Aorta (tissue), 5 donors: ENCODE measurements at places on chromosomes 7 and 10. TPM values are rescaled to one million over a fixed set of nuclear protein-coding genes. Genes with fewer than 3 reads are reported as not detected.

The DKK1 gene
- total RNA-seq: 2.4 TPM

The RBM28 gene
- 41.5 TPM for total RNA-seq

The TAS2R5 gene
- total RNA-seq: 5.0 TPM

The FAM237B gene
- total RNA-seq: not detected

The SAP25 gene
- 2.1 TPM for total RNA-seq

The POLR2J gene
- 29.6 TPM for total RNA-seq

The GRM8 gene
- total RNA-seq: not detected

The COBL gene
- total RNA-seq: 1.5 TPM

The SSC4D gene
- 0.58 TPM for total RNA-seq

The NKX6-2 gene
- not detected for total RNA-seq

The HOXA13 gene
- total RNA-seq: not detected

- no peaks in the 10 kb centered on the region for H3K4me1 ChIP-seq
- no peaks in the 10 kb centered on the region for H3K36me3 ChIP-seq
- H3K27ac ChIP-seq: no peak overlapping the region
- H3K27me3 ChIP-seq: no peaks in the 10 kb centered on the region
Measured at GRCh38 chr10:92697663-92698511, 8.1 kb downstream of the HHEX start.

- no peaks in the 10 kb centered on the region for H3K36me3 ChIP-seq
- no peaks in the 10 kb centered on the region for H3K4me1 ChIP-seq
- H3K4me3 ChIP-seq: no peak overlapping the region
- no peaks in the 10 kb centered on the region for H3K27me3 ChIP-seq
- H3K27ac ChIP-seq: no peak overlapping the region
Measured at GRCh38 chr10:101287183-101287996, 58.1 kb upstream of the LBX1 start.

GRCh38 chr7:38223306-38223705, 45.3 kb downstream of the STARD3NL start:
- H3K27me3 ChIP-seq: no peaks in the 10 kb centered on the region
- H3K4me3 ChIP-seq: no peak overlapping the region
- no peaks in the 10 kb centered on the region for H3K4me1 ChIP-seq
- no peaks in the 10 kb centered on the region for H3K36me3 ChIP-seq
- no peak for DNase-seq
- H3K27ac ChIP-seq: peak overlapping the region; percentile 22

DNA sequence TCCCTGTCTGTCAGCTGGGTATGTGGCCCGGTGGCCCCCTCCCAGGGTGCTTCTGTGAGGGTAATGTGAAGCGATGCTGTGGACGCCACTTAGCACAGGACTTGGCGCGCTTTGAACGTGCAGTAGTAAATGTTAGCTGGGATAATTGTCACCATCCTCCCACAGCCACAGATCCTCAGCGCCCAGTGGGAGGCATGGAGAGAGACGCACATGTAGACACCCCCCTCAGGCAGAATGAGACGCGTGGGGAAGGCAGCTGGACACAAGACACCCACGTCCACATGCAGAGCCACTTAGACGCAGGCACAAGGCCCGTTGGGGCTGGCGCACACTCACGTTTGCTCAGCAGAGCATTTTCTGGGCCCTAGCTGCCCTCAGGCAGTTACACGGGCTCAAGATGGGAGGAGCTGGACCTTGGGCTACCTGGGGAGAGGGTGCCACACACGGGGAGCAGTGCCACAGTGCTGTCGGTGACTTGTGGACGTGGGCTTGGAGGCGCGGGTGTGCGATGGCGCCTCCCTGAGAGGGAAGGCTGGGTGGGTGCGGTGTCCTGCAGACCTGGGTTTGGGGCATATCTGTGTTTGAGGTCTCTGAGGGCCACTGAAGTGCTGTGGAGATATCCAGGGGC, 26.4 kb downstream of the ADCYAP1R1 start:
- no peaks in the 10 kb centered on the region for H3K27me3 ChIP-seq
- H3K4me3 ChIP-seq: no peak overlapping the region
- no peaks in the 10 kb centered on the region for H3K4me1 ChIP-seq
- H3K27ac ChIP-seq: no peak overlapping the region

DNA sequence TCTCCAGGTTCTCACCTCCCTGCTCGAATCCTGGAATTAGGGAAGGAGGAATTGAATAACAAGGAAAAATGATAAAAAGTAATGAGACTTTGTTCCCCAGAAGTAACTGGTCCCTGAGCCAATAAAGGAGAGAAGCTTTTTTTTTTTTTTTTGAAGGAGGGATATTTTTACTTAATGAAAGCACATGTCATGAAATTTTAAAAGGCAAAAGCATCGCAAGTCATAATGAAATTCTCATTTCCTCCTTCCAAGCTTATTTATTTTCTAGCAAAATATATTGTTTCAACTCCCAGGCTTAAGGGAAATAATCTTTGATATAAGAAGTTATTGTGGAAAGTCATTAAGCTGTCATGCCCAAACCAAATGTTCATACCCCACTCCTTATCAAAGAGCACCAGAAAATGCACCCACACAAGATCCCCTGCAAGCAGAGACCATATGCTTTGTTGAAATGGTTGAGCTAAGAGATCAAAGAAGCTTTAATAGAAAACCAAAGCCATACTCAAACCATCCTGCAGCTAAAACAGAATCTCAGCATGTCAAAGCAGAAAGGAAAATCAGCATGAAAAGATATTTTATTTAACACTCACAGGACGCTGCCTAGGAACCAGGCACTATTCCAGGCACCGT, 16.7 kb upstream of the ABCC2 start:
- H3K4me1 ChIP-seq: no peaks in the 10 kb centered on the region
- no peak overlapping the region for H3K4me3 ChIP-seq
- H3K27ac ChIP-seq: no peak overlapping the region
- H3K27me3 ChIP-seq: no peaks in the 10 kb centered on the region
- H3K36me3 ChIP-seq: no peaks in the 10 kb centered on the region
- DNase-seq: no peak

GRCh38 chr7:117731455-117731854, 141.8 kb downstream of the CTTNBP2 start:
- DNase-seq: no peak
- no peaks in the 10 kb centered on the region for H3K36me3 ChIP-seq
- H3K27ac ChIP-seq: no peak overlapping the region
- H3K27me3 ChIP-seq: no peaks in the 10 kb centered on the region

GRCh38 chr10:132710036-132710686, 75.8 kb downstream of the NKX6-2 start:
- no peaks in the 10 kb centered on the region for H3K36me3 ChIP-seq
- H3K27ac ChIP-seq: no peak overlapping the region
- no peaks in the 10 kb centered on the region for H3K27me3 ChIP-seq
- DNase-seq: peak; percentile 72
- H3K4me3 ChIP-seq: no peak overlapping the region

GRCh38 chr10:110311357-110311949, 6.7 kb upstream of the SMNDC1 start:
- no peaks in the 10 kb centered on the region for H3K36me3 ChIP-seq
- DNase-seq: no peak
- H3K27me3 ChIP-seq: peaks cover 3% of the 10 kb centered on the region

GRCh38 chr10:11080564-11080984, 62.9 kb downstream of the CELF2 start:
- H3K27ac ChIP-seq: no peak overlapping the region
- H3K4me1 ChIP-seq: peaks cover 3% of the 10 kb centered on the region
- no peaks in the 10 kb centered on the region for H3K27me3 ChIP-seq
- no peak for DNase-seq
- H3K36me3 ChIP-seq: no peaks in the 10 kb centered on the region

- H3K27ac ChIP-seq: no peak overlapping the region
- DNase-seq: peak; percentile 55
Measured at GRCh38 chr10:5890452-5890915, 441 bp downstream of the FBH1 start.

- no peaks in the 10 kb centered on the region for H3K4me1 ChIP-seq
- peak overlapping the region; percentile 19 for H3K27ac ChIP-seq
- peaks cover 9% of the 10 kb centered on the region for H3K36me3 ChIP-seq
- no peak for DNase-seq
- H3K4me3 ChIP-seq: peak overlapping the region; percentile 96
Measured at GRCh38 chr10:5096108-5096507, 1.9 kb downstream of the AKR1C3 start.

- no peak overlapping the region for H3K4me3 ChIP-seq
- no peak for DNase-seq
- no peaks in the 10 kb centered on the region for H3K36me3 ChIP-seq
- H3K27me3 ChIP-seq: no peaks in the 10 kb centered on the region
- H3K4me1 ChIP-seq: no peaks in the 10 kb centered on the region
- H3K27ac ChIP-seq: no peak overlapping the region
Measured at GRCh38 chr7:137003086-137003485, 134.6 kb downstream of the CHRM2 start.

- H3K27me3 ChIP-seq: no peaks in the 10 kb centered on the region
- H3K36me3 ChIP-seq: no peaks in the 10 kb centered on the region
- H3K4me3 ChIP-seq: no peak overlapping the region
- peaks cover 2% of the 10 kb centered on the region for H3K4me1 ChIP-seq
- no peak for DNase-seq
- H3K27ac ChIP-seq: no peak overlapping the region
Measured at GRCh38 chr10:87976101-87976743, 112.8 kb downstream of the PTEN start.

DNA sequence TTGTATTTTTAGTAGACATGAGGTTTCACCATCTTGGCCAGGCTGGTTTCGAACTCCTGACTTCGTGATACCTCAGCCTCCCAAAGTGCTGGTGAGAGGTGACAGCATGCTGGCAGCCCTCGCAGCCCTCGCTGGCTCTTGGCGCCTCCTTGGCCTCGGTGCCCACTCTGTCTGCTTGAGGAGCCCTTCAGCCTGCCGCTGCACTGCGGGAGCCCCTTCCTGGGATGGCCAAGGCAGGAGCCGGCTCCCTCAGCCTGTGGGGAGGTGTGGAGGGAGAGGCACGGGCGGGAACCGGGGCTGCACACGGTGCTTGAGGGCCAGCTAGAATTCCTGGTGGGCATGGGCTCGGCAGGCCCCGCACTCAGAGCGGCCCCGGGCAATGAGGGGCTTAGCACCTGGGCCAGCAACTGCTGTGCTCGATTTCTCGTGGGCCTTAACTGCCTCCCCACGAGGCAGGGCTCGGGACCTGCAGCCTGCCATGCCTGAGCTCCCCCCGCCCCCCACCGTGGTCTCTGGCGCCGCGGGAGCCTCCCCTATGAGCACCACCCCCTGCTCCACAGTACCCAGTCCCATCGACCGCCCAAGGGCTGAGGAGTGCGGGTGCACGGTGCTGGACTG, 96.5 kb upstream of the RHOBTB1 start:
- no peak for DNase-seq
- H3K27ac ChIP-seq: no peak overlapping the region
- H3K36me3 ChIP-seq: no peaks in the 10 kb centered on the region
- no peaks in the 10 kb centered on the region for H3K4me1 ChIP-seq
- no peak overlapping the region for H3K4me3 ChIP-seq
- H3K27me3 ChIP-seq: no peaks in the 10 kb centered on the region

GRCh38 chr10:106614293-106614692, 550.2 kb downstream of the SORCS1 start:
- H3K4me1 ChIP-seq: no peaks in the 10 kb centered on the region
- H3K4me3 ChIP-seq: no peak overlapping the region
- H3K36me3 ChIP-seq: no peaks in the 10 kb centered on the region
- DNase-seq: no peak
- H3K27me3 ChIP-seq: no peaks in the 10 kb centered on the region

GRCh38 chr7:50228148-50228547, 76.4 kb upstream of the IKZF1 start:
- H3K36me3 ChIP-seq: no peaks in the 10 kb centered on the region
- no peak for DNase-seq
- no peaks in the 10 kb centered on the region for H3K27me3 ChIP-seq
- H3K27ac ChIP-seq: no peak overlapping the region
- H3K4me1 ChIP-seq: no peaks in the 10 kb centered on the region

DNA sequence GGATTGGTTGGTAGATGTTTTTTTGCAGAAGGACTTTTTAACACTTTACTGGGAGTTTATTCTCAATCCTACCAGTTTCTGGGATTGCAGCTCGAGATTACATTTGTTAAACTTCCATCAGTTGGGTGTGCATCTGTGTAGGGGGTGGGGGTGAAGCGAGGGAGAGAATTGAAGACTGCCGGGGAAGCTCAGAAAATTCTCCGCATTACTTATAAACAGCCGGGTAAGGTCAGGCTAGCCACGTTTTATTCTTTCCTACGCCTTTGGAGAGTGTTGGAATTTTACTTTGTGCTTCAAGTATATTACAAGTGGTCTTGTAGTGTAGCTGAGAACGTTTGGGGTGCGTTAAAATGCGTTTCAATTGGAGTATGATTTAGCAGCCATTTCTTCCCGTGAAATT, 1.1 kb downstream of the PALS2 start:
- no peaks in the 10 kb centered on the region for H3K36me3 ChIP-seq
- no peaks in the 10 kb centered on the region for H3K4me1 ChIP-seq
- H3K27ac ChIP-seq: no peak overlapping the region
- H3K27me3 ChIP-seq: no peaks in the 10 kb centered on the region
- H3K4me3 ChIP-seq: peak overlapping the region; percentile 98
- DNase-seq: no peak

DNA sequence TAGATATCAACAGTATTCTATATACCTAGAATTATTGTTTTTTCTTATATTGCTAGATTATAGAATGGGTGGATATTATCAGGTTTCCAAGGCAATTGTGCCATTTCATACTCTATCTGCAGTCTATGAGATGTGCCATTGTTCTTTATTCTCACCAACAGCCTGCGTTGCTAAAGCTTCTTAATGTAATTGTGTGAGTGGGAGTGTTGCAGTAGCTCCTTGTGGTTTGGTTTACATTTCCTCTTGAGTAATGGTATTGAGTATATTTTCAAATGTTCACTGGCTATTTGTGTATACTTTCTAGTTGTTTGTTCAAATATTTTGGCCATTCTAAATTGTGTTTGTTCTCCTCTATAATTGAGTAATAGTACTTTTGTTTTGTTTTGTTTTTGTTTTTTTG, 199.2 kb downstream of the TFEC start:
- H3K36me3 ChIP-seq: no peaks in the 10 kb centered on the region
- no peaks in the 10 kb centered on the region for H3K4me1 ChIP-seq
- no peak overlapping the region for H3K4me3 ChIP-seq

- H3K27ac ChIP-seq: no peak overlapping the region
- H3K4me3 ChIP-seq: no peak overlapping the region
- H3K36me3 ChIP-seq: no peaks in the 10 kb centered on the region
- H3K27me3 ChIP-seq: no peaks in the 10 kb centered on the region
- DNase-seq: no peak
Measured at GRCh38 chr7:104627516-104627915, 299.1 kb downstream of the LHFPL3 start.

GRCh38 chr10:84957427-84957826, 629.0 kb downstream of the CCSER2 start:
- no peak overlapping the region for H3K27ac ChIP-seq
- no peaks in the 10 kb centered on the region for H3K4me1 ChIP-seq
- no peak for DNase-seq
- no peaks in the 10 kb centered on the region for H3K36me3 ChIP-seq
- H3K4me3 ChIP-seq: no peak overlapping the region
- H3K27me3 ChIP-seq: no peaks in the 10 kb centered on the region
